ENCODE measurements at places on chromosomes 4 and X.
A peak's percentile ranks its signal among the peaks of the same experiment; 100 is the strongest.

DNA sequence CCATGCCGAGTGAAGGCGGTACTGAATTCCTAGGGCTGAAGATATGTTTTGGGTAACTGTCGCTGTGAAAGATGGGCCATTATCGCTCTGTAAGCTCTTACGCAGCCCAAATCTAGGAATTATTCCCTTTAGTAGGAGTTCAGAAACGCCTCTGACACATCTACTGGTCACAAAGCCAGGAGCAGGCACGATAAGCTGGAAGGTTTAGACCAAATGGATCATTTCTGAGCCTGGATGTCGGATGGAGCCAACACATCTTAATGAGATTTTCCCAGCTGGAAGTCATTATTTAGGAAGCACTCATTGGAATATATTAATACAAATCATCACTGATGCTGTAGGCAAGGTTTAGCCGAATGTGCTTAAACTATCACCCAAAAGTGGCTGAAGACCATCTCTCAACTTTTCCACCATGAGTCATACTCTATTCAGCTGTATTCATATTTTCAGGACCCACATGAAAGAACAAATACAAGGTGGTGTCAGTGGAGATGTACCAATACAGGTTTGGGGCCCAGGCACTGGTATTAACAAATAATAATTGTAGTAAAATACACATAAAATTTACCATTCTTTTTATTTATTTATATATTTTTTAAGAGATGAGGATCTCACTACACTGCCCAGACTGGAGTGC, 34.2 kb upstream of the ATRX start:
- no peak for DNase-seq

- DNase-seq, result peak; percentile 63
Measured at GRCh38 chrX:33211356-33212260, at the start of gene DMD. Gene DMD, minus strand, starts transcription at chrX:33211549. Its CDS starts 237 bp downstream, at chrX:33211312.

DNA sequence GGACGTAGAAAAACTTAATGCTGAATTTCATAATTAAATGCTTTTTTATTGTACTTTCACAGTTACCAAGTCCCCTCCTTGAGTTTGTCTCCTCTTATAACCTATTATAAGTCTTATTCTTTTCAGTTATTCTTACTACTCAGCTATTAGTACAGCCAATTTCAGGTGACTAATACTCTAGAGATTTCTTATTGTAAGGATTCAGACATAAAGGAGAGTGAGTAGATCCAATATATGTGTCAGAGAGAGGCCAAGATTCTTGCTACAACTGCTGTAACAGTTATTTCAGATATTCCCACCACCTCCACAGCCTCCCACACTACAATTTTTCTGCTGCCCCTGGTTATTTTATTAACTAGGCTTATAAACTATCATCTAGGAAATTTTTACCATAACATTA, 274.5 kb downstream of the GPAT3 start:
- no peak for DNase-seq

- no peak for DNase-seq
Measured at GRCh38 chr4:74132944-74133343, 25.0 kb upstream of the MTHFD2L start.

GRCh38 chr4:168711197-168712140, 214.6 kb downstream of the PALLD start:
- no peak for DNase-seq

- peak; percentile 60 for DNase-seq
Measured at GRCh38 chr4:112901962-112902411, 147.5 kb upstream of the ANK2 start.

DNA sequence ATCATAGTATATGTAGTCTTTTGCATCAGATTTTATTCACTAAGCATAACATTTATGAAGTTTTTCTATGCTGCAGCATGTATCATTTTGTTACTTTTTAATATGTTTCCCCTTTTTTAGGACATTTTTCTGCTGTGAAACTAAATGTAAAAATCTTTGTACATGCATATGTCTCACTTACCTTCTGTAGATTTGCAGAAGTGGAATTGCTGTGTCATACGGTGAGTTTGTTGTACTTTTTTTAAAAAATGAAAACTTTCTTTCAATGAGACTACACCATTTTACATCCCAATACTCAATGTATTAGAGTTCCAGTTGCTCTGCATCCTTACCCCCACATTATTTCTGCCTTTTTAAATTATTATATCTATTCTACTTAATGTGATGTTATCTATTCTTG, 868.9 kb downstream of the PDHA2 start:
- no peak for DNase-seq

- DNase-seq, result no peak
Measured at GRCh38 chr4:99061048-99061700, 27.4 kb downstream of the ADH5 start.

- no peak for DNase-seq
Measured at GRCh38 chrX:148536961-148537360, 36.5 kb downstream of the AFF2 start.

DNA sequence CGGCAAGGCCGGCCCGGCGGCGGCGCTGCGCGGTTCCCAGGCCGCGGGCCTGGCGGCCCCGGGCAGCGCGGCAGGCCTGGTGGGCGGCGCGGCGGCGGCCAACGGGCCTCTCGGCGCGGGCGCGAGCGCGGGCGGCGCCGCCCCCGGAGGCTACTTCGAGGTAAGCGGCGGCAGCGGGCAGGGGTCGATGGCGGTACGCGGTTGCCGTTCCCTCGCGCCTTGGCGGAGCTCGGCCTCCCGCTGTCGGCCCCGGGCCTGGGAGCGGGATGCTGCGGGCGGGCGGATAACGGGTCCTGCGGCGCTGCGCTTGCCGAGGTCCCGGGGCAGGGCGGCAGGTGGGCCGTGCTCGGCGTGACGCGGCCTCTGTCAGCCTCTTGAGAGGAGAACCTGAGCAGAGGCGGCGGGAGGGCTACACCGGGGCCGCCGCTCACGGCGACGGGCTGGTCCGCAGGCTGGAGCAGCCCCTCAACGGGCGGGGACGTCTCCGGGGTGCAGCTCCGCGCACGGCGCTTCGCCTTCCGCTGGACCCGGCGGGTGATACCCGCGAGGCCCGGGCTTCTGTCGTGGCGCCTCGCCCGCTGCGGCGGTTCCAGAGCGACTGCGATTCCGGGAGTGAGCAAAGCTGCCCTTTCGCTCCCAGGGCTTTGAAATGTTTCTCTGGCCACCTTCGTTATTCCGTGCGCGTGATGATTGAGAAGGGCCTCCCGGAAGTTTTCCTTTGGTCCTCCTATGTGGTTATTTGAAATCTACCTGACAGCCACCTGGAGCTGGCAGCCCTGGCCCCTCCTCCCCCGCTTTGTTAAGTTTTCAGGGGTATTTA, 774 bp downstream of the FAM193A start:
- DNase-seq, result peak; percentile 28

- DNase-seq, result no peak
Measured at GRCh38 chr4:101218346-101218745, 129.0 kb downstream of the PPP3CA start.

All from putamen (tissue), 1 donor.